Kidney (tissue), 22 donors: ENCODE measurements at places on chromosomes 3 and 15.

DNA sequence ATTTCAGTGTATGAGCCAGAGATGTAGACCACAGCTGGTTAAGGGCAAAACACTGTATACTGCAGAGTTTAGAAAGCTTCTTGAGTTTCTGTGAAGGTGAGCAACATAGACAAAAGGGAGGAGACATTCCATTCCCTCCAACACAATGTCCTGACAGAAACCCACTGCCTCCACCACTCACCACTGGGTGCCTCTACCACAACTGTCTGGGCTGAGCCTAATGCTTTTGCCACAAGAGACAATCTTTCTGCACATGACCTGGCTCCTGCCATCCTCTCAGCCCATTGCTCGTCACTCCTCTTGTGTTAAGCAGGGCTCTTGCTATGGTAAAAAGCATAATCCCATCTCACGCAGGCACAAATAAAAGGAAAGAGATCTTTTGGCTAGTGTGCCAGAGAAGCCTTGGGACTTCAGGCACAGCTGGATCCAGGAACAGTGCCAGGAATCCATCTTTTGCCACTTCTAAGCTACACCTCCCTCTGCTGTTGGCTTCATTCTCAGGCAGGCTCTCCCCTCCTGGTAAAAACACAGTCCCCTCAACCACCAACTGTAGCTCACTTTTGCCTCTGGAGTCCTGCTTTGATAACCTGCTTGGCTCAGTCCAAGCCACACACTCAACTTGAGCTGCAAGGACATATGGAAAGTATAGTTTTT lies 140.6 kb upstream of the PRR20G start:
- no peak for DNase-seq

DNA sequence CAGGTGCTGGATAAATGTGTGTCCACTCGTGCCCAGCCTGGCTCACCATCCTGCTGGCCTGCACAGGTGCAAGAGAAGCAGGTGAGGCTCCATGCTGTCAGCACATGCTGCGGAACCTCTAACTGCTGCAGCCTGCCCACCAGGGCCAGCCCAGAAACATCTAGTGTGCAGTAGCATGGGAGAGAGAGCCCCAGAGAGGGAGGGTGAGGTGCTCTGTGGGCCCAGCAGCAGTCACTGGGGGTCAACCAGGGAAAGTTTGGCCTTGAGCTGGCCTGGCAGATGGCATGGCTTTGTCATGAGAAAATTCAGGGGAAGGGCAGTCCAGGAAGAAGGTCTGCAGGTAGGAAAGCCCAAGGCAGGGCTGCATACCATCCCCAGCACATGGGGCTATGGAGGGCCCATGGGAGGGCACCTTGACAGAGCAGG lies 18.2 kb upstream of the PRR23E start:
- DNase-seq = no peak

DNA sequence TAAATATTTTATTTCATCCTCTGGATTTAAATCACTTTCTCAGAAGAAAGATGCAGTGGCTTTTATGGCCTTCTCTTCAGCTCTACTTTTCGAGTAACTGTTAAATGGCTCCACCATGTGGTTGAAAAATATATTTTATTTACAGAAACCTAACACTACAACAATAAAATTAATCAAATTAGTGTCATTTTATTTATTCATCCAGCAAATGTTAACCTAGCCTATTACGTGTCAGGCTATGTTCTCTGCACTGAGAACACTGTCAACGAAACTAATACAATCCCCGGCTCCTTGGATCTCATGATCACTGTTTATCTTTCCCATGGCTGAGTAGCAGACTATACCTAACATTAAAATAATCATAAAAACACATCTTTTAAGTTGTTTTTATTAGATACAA lies 148.0 kb upstream of the OSTN start:
- peak; percentile 46 for DNase-seq

- DNase-seq = no peak
These were observed 18.4 kb upstream of the RHCG start for GRCh38 chr15:89514596-89515406.

GRCh38 chr15:48001393-48002039 lies 119.3 kb upstream of the SLC24A5 start:
- DNase-seq = no peak

GRCh38 chr15:40739854-40740253 lies 15.2 kb downstream of the RMDN3 start:
- no peak for DNase-seq

GRCh38 chr3:122514123-122515019 lies at the start of gene KPNA1:
KPNA1 (minus strand) TSS chr3:122514939; CDS start chr3:122496565, 18,374 bp downstream.
- DNase-seq = peak; percentile 96

DNA sequence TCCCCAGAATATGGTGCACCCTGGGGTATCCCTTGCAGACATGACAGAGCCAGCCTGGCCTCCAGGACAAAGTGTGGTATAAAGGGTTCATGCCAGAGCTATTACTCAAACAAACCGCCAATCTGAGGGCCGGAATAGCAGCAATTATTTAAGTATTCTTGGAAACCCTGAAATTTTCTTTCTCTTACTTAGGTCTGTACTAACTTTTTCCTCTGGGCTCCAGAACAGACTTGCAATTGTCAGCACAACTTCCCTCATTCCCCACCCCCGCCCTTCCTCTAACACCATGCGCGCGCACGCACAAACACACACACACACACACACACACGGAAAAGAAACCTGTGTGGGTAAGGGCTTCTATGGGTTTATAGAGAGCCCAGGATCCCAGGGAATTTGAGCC lies 56.3 kb downstream of the ISG20 start:
- DNase-seq = no peak

- DNase-seq = no peak
These were observed 29.8 kb downstream of the DUOX2 start for GRCh38 chr15:45084163-45084562.

DNA sequence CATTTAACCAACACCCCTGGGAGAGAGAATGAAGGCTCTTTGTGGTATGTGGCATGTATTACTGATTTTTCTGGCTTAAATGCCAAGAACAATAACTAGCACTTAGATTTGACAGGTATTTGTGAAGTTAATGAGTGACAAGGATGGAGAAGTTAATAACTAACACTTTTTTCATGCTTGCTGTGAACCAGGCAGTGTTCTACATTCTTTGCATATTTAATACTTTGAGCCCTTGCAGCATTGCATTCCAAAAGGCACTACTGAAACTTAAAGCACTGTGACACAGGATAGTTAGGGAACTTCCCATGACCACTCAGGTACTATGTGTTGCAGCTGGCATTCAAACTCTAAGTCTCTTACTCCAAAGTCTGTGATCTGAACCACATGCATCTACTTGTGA lies 650.6 kb downstream of the ZPLD1 start:
- DNase-seq = no peak

- DNase-seq = no peak
These were observed 405.0 kb upstream of the TPM1 start for GRCh38 chr15:62637574-62637897.

DNA sequence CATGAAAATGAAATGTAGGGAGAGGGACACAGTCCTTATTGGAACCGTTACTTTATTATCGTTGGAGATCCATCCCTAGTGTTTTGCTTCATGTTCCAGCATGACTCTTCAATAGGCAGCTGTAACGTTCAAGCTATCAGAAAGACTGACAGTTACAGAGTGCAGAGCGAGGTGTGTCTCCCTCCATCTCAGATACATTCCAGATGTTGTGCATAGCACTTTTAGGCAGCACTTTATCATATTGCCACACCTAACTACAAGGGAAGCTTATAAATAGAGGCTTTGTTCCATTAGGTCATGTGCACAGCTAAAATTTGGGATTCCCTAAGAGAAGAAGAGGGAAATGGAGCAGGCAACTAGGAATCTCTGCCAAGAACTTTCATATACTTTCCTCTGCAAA lies 1009.6 kb downstream of the ROBO2 start:
- no peak for DNase-seq

- no peak for DNase-seq
These were observed 48.7 kb upstream of the IREB2 start for GRCh38 chr15:78389322-78389721.

DNA sequence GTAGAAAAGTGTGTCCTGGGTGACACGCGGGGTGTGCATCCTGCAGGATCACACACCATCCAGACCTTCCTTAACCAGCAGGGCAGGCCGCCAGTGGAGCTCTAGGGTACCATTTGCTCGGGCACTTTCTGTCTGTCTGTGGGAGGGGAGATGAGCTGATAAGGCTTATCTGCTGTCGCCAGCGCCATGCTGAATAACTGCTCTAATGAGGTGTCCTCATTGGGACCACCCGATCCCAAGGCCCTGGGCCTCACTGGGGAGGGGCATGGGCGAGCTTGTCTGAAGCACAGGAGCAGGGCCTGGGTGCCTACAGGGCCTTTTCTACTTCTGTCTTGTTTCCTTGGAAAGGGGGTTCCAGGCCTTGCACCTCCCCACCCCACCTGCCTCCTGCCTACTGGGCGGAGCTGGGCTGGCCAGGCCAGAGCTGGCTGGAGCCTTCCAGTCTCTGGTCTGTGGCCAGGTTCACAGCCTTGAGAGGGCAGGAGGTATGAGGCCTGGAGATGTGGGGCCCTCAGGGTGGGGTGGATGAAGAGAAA lies 2.5 kb upstream of the GATA2 start:
- DNase-seq = no peak

GRCh38 chr3:196165850-196166249 lies 45.4 kb downstream of the ZDHHC19 start:
- DNase-seq = no peak

- no peak for DNase-seq
These were observed 128.1 kb upstream of the WNT5A start for GRCh38 chr3:55615039-55615693.

DNA sequence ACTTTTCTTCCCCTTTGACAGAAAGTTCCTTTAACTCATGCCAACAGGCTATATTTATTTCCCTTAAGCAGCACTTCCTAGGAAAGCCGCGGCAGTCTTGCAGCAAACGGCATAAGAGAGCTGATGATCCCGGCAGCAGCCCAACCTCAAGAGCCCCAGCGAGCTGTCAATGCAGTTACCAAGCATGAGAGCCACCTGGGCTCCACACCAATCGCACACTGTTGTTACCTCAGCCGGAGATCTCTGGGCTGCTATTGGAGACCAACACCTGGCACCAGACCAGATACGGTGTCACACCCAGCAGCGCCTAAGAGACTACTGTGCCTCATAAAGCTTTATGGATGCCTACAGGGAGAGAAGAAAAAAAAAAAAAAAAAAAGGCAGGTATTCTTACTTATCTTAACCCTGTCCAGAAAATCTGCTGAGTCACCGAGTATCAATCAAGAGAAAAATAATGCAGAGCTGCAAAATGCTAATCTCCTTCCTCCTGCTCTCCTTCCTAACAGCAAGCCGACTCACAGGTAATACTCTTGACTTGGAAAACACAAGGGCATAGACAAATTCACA lies 11.7 kb downstream of the ABCC5 start:
- peak; percentile 86 for DNase-seq

DNA sequence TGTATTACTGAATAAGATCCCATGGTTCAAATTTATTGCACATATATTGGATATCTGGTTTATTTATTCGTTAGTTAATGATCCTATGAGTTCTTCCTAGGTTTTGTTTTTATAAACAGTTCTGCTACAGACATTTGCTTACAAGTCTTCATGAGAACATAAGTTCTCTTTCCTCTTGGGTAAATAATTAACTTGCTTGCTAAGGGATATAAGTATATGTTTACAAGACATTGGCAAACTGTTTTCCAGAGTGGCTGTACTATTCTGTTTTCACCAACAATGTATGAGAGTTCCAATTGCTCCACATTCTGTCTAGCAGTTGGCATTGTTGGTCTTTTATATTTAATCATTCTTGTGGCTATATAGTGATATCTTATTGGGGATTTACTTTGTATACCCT lies 341.8 kb upstream of the GBE1 start:
- DNase-seq = no peak

- DNase-seq = no peak
These were observed 211.3 kb downstream of the XXYLT1 start for GRCh38 chr3:195059471-195060216.

GRCh38 chr3:125401402-125401801 lies 26.3 kb upstream of the ZNF148 start:
- DNase-seq = no peak

- DNase-seq = no peak
These were observed 6.1 kb downstream of the ZKSCAN7 start for GRCh38 chr3:44561076-44561475.

DNA sequence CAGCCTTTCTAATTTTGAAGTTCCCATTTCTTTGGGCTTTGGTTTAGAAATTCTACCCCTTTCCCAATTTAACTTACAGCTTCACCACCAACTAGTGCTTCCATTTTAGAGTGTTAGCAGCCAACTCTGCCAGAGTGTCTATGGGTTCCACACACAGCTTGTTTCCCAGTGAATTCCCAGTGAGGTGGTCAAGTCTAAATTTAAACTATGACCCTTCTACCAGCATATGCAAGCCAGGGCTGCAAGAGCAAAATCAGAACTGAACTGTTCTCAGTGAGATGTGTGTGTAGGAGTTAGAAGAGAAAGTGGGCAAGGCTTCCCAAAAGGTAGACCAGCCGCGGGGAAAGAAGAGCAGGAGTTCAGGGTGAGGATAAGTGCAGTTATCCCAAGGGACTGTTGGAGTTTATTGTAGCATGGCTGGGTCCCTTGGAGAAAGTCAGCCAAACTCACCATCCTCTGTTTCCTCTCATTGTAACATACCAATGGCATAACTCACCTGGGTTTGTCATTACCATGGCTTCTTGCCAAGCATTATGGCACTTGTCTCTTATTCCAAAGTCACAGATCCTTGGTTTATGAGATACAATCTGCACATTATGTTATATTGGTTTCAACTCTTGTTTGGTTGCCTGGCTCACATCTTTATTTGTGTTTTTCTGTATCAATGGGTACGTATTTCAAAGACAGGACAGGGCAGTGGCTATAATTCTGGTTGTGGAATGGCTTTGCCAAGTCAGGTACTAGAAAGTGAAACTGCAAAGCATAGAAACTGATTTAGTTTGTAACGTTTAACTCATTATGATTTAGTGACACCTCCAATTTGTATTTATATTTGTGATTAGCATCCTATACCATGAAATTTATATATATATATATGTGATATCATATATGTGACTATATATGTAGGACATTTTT lies 130.2 kb upstream of the UMPS start:
- no peak for DNase-seq

GRCh38 chr3:194051366-194052149 lies 84.4 kb upstream of the HES1 start:
- DNase-seq = no peak

GRCh38 chr3:45608885-45609284 lies 14.3 kb downstream of the LIMD1 start:
- no peak for DNase-seq

DNA sequence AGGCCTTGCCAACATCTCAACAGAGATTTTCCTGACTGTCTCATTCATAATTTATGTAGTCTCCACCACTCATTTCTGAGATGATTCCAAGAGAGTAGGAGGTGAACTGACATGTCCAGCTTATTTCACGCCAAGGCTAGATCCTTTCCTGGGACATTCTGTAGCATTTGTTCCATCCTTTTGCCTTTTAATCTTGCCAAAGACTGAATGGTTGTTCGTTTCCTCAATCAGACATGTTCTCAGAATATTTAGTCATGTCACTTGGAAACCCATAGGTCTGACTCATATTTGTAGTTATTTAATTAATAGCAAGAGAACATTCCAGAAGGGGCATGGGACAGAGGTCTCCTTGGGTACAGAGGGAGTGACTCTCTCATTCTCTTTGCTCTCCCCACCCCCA lies 80.9 kb downstream of the DHX36 start:
- no peak for DNase-seq

- no peak for DNase-seq
These were observed 20.8 kb upstream of the VPS8 start for GRCh38 chr3:184791171-184791570.

GRCh38 chr3:61682671-61683548 lies 121.5 kb downstream of the PTPRG start:
- DNase-seq = no peak

GRCh38 chr15:70698426-70698825 lies 64.9 kb downstream of the UACA start:
- DNase-seq = no peak
